ENCODE measurements at places on chromosomes 11 and 22.

GRCh38 chr22:23131931-23132330 is 9.9 kb downstream of the RSPH14 start:
- DNase-seq, result no peak

DNA sequence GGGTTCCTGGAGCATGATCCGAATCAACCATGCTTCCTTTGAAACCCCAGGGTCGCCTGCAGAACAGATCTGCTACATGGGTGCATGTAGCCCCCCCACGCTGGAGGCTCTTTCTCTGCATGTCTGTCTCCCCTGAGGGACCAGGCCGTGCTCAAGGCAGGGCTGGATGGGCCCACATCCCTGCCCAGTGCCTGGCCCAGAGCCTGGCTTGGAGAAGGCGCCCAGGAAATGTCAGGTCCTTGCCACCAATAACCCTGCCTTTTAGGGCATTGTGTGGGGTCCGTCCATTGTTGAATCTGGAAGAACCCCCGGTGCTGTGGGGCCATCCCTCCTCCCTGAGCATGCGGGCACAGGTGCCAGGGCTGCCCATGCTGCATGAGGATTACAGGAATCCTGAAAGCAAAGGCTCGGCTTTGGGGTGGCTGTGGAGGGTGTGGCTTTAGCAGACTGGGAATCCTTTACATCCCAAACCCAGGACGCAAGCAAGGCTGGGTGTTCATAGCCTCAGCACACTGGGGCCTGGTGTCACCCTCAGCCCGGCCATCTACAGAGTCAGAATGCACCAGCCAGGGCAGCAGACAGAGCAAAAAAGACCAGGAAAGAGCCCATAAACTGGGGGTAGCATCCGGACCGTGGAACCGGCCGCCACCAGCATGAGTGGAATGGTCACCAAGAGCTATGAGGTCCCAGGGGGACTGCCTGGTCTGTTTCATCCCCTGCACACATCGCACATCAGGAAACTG is 48.2 kb downstream of the RTL6 start:
- DNase-seq, result peak; percentile 65

DNA sequence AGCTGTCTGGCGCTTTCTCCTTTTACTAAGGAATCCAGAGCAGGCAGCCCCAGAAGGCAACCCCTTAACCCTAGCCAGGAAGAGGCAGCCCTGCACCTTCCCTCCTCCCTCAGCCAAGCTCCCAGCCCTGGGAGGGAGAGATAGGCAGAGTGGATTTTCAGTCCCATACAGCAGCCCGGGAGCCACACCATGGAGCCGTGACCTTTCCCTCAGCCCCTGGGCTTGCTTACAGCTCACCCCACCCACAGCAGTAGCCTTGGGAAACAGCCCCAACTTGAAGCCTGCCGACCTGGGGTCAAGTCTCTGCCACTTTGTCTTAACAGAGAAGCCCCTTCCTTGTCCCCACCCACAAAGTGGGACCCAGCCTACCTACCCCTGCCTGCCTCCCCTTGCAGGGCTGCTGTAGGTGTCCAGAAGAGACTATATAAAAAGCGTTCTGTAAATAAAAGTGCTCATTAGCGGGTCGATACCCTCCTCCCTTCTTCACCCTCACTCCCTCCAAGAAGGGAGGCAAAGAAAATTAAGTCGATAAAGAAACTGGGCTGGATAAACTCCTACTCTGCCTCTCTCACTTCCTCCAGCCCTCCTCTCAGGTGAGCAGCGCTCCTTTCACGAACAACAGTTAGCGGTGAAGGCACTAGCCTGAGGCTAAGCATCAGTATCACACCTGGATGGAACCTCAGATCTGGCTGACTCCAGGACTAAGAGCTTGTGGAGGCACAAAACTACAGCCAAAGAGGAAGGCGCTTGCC is 4.2 kb downstream of the TST start:
- DNase-seq, result no peak

DNA sequence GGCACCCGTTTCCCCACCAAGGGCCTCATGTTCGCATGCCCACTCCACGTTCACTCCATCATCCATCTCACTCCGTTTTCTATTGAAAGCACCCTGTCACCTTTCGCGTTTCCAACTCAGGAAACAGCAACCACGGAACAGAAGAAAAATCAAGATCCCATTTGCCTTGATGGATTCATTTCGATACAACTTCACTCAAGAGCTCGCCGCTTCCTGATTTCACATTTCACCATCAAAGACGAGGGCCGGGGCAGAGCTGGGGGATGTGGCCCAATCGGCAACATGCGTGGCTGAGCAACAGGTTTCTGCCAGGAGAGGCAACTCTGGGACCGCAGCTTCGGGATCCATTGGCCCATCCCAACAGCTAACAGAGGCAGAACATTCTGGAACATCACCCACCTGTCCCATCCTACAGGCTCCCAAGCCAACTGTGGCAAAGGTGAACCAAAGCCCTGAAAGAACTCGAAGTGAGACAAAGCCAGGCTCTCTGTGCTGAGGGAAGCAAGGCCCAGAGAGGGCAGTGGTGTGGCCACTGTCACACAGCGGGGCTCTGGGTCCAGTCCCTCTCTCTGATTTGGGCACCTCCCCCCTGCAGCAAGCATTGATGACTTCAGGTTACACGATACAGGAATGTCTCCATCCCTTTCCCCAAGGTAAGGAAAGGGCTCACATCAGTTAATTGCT is 36.2 kb upstream of the CD5 start:
- DNase-seq, result peak; percentile 71

DNA sequence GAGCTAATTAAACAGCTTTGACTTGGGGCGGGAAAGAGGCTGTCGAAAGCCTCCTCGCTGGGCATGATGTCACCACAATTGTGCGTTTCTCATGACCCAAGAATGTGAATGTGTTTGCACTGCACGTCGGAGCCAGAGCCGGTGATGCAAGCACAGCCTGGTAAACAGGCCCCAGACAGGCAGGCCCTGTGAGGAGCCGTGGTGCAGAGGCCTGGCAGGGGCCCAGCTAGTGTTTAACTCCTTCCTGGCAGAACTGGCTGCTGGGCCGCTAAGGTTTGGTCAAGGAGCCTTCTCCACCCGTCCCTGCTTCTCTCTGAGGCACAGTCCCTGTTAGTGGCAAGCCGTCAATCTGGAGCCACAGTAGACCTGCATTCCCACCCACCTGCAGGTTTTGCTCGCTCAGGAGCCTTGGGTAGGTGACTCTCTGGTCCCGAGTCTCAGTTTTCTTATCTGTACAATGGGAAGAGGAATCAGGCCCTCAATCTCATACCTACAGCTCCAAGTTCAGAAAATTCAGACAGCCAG is 25.4 kb upstream of the SMTN start:
- DNase-seq, result peak; percentile 92

- no peak for DNase-seq
These were observed 560.9 kb upstream of the ANO5 start for GRCh38 chr11:21631991-21632390.

Data from suprapubic skin (tissue), 4 donors.